ENCODE measurements at places on chromosomes 1 and 21.

GRCh38 chr21:32768530-32768929 lies 3.0 kb downstream of the PAXBP1 start:
- DNase-seq, result no peak

DNA sequence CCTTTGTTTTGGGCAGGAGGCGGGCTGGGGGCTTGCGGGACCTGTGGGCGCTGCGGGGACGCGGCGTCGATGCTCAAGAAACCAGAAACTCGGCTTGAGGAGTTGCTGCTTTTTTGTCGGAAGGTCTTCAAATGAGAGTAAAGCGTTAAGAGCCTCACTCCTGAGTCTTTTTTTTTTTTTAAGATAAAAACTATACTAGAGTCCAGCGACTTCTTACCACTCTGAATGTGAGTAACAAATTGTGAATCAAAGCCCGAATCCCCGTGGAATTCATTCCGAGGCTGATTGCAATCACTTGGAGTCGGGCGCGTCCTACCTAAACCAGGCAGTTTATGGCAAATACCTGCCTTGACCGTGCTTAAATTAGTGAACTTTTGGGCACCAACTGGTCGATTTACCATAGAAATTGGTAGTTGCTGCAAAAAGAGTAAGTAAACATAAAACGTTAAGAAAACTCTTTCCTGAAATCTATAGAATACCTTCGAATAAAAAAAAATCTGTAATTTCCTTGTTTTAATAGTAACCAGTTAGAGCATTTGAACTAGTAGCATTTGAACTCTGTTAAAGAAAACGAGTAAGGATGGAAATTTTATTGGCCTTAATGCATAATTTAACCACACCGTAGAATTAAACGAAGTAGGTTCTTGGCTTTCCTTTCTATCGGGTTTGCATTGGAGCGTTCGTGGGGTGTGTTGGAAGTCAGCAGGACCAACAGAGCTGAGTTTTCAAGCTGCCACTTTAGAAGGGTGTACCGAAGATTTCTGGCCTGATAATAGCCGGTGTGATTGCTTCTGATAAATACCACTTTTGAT lies 769 bp downstream of the GPSM2 start:
- DNase-seq, result no peak

- DNase-seq, result no peak
Measured at GRCh38 chr1:195773931-195774330, 834.3 kb downstream of the KCNT2 start.

DNA sequence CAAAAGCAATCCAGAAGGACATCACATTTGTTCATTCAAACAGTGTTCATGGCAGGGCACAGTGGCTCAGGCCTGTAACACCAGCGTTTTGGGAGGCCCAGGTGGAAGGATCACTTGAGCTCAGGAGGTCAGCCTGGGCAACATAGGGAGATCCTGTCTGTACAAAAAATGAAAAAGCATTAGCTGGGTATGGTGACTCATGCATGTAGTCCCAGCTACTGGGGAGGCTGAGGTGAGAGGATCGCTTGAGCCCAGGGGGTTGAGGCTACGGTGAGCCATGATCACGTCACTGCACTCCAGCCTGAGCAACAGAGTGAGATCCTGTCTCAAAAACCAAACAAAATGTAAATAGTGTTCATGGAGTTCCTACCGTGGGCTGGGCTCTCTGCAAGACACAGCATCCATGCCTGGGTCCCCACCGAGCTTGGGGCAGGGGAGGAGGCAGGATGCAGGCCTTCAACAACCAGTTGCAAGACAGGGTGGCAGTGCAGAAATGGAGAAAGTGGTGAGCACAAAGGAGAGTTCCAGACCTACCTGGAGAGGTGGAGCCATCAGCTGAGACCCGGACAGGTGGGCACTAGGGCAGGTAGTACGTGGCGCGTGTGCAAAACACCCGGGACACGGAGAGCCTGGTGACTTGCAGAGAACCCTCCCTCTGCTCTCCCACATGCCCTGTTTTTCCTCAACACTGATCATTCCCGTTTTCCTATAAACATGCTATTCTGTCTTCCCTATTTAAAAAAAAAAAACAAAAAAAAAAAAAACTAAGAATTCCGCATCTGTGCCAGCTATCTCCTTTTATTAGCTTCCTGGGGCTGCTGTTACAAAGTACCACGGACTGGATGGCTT lies 138.9 kb downstream of the TOMM20 start:
- no peak for DNase-seq

DNA sequence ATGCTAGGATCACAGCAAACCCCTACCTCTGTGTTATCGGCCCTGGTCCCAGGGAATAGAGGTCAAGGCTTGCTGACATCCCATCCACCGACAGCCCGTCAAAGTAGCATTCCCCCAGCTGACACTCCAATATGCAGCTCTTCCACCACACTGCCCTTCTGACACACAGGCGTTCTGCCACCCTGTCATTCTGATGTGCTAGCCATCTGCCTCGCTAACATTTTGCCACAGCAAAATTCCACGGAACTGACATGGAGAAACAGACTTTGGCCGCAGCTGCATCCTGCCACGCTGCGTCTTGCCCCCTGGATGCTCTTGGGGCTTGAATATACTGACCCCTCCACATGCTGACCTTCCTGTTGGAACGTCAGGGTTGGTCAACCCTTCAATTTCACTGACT lies 163.2 kb upstream of the CSF3R start:
- no peak for DNase-seq

DNA sequence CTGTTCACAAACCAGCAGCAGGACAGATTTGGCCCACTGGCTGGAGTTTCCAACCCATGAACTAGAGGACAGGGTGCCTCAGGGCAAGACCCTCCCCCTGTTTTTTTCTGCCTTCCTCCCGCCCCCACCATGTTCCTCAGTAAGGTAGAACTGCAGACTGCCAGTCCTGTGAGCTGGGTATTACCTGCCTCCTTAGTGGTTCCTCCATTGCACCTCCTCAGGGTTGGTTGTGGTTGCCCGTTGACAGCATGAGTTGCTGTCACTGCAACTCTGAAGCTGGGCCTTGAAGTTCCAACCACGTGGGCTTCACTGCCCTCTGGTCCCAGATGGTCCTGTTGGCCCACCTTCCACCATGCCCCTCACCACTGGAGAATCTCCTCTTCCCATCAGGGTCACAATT lies 28.8 kb downstream of the TENT5C start:
- no peak for DNase-seq

- no peak for DNase-seq
Measured at GRCh38 chr1:116759636-116760035, 5.4 kb downstream of the CD2 start.

- no peak for DNase-seq
Measured at GRCh38 chr1:168466714-168467131, 77.1 kb downstream of the XCL2 start.

- DNase-seq, result no peak
Measured at GRCh38 chr1:44924835-44925464, 61.4 kb downstream of the EIF2B3 start.

GRCh38 chr1:231638647-231639046 lies 12.1 kb downstream of the DISC1 start:
- no peak for DNase-seq

- no peak for DNase-seq
Measured at GRCh38 chr1:212597487-212597886, 11.1 kb upstream of the ATF3 start.

- no peak for DNase-seq
Measured at GRCh38 chr1:111615870-111616715, 3.5 kb upstream of the RAP1A start.

DNA sequence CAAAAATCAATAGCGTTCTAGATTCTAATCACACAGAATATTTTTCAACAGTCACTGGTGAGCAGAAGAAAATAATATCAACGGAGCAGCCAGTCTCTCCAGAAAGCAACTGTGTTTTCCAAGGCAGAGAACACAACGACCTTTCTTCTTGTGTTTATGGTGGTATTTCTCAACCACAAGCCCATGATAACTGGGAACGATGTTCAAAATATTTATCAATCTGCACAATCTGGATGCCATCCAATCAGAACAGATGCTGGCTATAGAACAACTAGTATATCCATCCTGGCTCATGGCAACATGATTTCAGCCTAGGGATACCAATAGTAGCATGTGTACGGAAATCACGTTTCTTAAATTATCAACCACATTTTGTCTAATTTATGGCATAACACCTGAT lies 162.7 kb upstream of the RUNX1 start:
- DNase-seq, result no peak

DNA sequence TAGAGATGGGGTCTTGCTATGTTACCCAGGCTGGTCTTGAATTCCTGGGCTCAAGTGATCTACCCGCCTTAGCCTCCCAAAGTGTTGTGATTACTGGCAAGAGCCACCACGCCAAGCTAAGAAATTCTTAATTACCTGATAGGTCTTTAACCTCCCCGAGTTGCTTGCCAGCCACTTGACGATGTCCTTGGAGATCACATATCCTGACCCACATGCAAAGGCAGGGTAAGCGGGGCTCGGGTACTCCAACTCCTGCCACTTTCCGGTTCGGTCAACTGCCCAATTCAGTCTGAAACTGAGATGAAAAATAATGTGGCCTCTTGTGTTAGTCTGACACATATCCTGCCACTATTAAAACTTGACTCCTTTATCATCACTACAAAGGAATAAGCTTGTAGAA lies 50.2 kb downstream of the B3GALNT2 start:
- DNase-seq, result no peak

GRCh38 chr1:41780916-41781315 lies 137.8 kb downstream of the HIVEP3 start:
- no peak for DNase-seq

DNA sequence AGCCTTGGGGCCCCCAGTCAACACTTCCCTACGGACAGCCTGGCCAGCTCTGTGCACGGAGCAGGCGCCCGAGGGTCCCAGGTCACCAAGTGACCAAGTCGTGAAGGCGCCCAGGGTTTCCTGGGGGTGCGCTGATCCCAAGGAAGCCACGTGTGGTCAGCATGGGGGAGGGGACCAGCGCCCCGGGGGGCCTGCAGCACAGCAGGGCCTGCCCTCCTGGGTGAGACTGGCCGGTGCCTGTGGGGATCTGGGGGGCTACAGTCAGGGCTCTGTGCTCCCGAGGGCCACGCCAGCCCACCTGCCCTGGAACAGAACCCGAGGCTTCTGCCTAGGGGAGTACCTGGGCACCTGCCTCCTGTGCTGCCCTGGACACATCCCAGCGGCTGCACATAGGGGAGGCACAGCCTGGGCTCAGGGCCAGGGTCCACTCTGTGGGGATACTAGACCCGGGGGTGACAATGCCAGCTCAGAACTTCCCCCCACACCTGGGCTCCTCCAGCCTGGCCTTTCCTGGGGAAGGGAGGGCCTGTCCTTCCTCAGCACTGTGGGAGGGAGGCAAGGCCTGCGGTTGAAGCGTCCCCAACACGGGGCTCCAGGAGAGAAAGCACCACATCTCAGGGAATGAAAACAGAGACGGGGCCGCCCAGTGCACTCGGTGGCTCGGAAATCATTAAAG lies 6.2 kb upstream of the POFUT2 start:
- no peak for DNase-seq

DNA sequence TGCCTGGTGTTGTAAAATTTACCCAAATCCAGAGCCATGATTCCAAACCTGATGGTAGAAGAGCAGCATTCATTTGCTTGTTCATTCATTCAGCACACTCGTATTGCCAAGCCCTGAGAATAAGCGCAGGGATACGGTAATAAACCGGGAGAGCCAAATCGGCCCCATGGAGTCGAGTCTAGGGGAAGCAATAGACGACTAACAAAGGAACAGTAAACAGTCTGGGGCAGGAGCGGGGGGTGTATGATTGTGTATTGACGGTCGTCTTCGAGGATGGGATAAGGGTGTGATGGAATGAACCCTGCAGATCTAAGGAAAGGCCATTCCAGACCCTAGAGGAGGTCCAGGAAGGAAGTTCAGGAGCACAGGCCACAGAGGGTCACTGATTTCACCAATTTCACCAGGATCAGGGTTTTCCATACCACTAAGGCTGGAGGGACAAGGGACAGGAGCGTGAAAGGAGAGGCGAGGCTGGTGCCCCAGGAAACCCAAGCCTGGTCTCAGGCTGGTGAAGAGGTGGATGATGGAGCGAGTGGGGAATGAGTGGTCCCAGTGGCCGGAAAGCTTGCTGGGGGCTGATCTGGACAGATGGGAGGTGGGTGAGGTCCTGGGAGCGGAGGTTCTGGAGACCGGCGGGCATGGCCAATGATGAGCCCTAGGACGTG lies 61.1 kb upstream of the PDE9A start:
- no peak for DNase-seq

DNA sequence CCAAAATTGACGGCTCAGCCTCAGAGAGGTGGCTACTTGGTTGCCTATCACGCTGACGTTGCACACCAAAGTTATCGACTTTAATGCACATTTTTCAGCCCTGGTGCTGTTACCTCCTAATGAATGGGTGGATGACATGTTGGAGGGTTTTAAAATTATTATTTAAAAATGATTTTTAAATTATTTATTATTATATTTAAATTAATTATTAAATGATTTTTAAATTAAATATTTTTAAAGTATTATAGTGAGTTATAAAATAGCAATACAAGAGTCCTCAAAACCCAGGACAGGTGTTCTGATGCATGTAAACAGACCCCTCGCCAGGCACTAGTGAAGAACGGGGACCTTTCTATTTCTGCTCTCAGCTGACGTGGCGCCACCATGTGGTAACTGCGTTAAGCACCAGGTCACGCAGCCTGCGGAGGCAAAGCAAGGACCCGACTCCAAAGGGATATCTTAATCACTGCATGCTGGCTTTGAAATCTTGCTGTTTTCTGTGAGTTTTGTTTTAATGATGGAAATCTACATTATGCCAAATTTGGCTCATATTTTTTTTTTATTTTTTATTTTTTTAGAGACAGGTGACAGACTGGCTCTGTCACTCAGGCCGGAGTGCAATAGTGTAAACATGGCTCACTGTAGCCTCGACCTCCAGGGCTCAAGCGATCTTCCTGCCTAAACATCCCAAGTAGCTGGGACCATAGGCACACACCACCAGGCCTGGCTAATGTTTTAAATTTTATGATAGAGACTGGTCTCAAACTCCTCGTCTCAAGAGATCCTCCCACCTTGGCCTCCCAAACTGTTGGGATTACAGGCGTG lies 22.6 kb downstream of the CASP9 start:
- peak; percentile 42 for DNase-seq

DNA sequence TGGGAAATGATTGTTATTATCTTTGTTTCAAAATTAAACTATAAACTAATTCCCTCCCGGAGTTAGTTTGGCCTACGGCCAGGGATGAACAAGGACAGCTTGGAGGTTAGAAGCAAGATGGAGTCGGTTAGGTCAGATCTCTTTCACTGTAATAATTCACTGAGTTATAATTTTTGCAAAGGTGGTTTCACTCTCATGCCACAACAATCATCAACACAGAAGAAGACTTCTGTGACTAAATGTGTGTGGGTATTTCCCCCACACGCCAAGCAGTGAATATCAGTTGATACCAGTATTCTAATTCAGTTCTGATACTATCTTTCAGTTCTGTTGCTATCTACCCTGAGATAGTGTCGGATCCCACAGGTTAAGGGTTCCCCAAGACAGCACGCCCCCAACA lies 215.1 kb downstream of the S1PR1 start:
- DNase-seq, result no peak

DNA sequence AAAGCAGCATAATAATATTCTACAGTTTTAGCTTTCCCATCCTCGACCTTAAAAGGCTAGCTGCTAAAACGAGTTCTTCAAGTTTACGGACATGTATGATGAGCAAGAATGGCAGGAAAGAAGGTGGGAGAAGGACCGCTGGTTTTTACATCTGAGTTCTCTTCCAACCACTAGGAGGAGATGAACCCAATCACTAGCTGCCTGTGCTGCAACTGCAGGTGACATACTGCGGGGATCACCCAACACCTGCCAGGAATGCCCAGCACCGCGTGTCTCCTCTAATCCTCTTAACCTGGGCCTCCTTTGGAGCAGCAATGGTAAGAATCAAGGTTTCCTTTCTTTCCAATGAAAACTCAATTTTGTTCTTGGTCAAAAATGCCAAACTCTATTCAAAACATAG lies 23.5 kb downstream of the TOR3A start:
- DNase-seq, result no peak
